ENCODE measurements at places on chromosomes 2 and 18.

DNA sequence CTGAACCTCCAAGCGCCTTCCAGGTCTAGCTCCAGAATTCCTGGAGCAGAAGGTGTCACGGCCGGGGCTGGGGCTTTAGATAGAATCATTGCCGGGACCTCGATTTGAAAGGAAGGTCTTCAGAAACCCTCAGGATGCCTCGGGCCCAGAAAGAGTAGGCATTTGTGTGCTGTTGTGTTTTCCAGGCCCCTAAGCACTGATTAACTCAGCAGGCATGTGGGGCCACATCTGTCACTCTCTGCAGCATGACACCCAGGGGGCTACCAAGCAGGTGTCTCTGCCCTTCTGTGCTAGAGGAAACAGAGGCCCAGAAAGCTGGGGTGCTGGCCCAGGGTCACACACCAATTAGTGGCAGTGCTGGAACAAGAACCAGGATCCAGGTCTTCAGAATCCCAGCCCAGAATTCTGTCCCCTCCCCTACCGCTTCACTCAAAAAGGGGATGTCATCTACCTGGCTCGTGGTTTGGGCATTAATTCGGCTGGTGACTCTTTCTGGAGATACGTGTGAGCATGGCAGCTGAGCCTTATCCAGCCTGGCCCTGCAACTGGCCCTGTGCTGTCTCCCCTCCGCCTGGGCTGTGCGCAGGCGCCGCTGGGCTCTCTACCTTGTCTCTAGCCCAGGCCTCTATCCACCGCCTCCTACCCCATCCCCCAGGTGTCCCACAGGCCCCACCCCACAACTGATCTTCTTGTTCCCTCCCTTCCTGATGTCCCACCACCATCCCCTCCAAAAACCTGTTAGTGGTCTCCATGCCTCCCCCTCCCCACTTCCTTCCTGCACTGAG, 245.4 kb downstream of the ATAD2B start:
- no peak for DNase-seq

- no peak for DNase-seq
Measured at GRCh38 chr2:17272652-17273525, 245.4 kb downstream of the RAD51AP2 start.

GRCh38 chr2:10226038-10226724, 76.5 kb upstream of the HPCAL1 start:
- DNase-seq = peak; percentile 5

GRCh38 chr2:218155953-218156479, 10.7 kb downstream of the CXCR1 start:
- no peak for DNase-seq

GRCh38 chr2:45802499-45803138, 151.1 kb downstream of the PRKCE start:
- no peak for DNase-seq

DNA sequence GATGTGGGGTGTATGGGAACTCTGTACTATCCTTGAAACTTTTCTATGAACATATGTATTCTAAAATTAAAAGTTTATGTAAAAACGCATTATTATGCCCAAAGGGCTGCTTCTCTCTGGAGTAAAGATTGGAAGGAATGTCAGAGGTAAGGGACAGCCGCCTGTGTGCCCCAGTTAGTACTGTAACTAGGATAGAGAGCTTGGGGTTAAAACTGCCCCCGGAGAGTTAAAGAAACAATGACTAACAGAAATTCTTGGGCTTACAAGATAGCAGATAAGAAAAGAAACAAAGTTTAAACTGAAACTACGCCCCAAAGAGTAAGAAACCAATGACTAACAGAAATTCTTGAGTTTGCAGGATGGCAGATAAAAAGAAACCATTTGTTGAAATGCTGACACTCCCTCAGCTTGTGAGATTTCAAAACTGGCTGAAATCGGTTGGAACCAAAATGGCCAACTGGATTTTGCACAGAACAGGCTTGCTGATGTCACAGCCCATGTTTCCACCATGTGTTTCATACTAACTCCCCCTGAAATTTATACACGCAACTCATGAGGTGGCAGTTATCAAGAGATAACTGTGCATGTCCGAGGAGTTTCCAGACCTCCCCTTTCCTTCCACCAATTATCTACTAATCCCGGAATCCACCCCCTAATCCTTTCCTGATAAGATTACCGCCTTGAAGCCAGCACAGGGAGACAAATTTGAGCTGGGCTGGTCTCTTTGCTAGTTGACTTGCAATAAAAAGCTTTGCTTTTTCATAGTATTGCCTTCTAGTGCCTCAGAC, 8.7 kb upstream of the TXNDC2 start:
- DNase-seq = no peak

DNA sequence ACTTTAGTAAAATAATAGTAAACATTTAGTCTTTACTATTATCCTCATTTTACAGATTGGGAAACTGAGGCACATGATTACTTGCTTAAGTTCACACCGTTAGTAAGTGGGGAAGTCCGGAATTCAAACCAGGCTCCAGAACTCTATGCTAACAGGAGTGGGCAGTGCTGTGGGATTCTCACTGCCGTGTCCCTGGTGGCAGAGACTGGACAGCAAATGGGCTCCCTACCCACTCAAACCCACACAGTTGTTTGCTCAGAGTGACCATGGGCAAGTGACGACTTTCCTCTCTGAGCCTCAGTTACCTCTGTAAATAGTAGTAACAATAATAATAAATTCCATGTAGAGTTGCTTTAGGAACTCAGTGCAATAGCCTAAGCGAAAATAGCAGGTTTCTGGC, 24.0 kb downstream of the MAIP1 start:
- DNase-seq = no peak

- no peak for DNase-seq
Measured at GRCh38 chr2:40281021-40281940, 170.6 kb downstream of the SLC8A1 start.

GRCh38 chr2:119517433-119517832, 6.8 kb downstream of the SCTR start:
- peak; percentile 82 for DNase-seq

GRCh38 chr2:150353376-150353775, 134.1 kb downstream of the RND3 start:
- DNase-seq = no peak

GRCh38 chr2:212894026-212894425, 257.4 kb downstream of the IKZF2 start:
- no peak for DNase-seq

GRCh38 chr2:182144776-182145165, 159.1 kb downstream of the PPP1R1C start:
- no peak for DNase-seq

DNA sequence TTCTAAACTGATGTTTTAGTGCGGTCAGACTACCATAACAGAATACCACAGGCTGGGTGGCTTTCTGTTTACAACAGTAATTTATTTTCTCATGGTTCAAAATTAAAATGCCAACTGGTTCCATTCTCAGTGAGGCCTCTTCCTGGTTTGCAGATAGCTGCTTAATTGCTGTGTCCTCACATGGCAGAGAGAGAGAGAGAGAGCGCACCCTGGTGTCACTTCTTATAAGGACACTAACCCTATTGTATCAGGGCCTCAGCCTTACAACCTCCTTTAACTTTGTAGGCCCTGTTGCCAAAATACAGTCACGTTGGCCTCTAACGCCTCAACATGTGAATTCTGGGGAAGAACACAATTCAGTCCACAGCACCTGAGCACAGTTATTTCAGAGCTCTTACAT, 37.5 kb upstream of the ZNF385B start:
- DNase-seq = peak; percentile 67

DNA sequence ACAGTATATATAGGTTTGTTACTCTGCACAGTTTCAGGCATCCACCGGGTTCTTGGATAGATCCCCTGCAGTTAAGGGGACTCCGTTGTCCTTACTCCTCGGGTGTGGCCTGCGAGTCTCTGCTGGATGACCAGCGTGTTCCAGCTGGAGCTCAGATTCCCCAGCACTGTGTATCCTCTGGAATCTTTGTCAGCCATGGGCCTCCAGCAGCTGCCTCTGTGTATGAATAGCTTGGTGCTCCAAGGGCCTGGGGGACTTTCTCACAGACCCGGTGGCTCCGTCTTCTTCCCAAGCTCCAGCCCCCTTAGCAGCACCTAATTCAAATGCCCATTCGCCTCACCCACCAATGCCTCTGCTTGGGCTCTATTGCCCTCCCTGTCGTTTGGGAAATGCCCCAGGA, 6.3 kb downstream of the ANO7 start:
- no peak for DNase-seq

- no peak for DNase-seq
Measured at GRCh38 chr2:176206136-176206535, 17.7 kb downstream of the HOXD1 start.

- DNase-seq = no peak
Measured at GRCh38 chr18:44695503-44695902, 14.8 kb downstream of the SETBP1 start.

GRCh38 chr2:163205589-163206254, 367.2 kb upstream of the KCNH7 start:
- DNase-seq = no peak

DNA sequence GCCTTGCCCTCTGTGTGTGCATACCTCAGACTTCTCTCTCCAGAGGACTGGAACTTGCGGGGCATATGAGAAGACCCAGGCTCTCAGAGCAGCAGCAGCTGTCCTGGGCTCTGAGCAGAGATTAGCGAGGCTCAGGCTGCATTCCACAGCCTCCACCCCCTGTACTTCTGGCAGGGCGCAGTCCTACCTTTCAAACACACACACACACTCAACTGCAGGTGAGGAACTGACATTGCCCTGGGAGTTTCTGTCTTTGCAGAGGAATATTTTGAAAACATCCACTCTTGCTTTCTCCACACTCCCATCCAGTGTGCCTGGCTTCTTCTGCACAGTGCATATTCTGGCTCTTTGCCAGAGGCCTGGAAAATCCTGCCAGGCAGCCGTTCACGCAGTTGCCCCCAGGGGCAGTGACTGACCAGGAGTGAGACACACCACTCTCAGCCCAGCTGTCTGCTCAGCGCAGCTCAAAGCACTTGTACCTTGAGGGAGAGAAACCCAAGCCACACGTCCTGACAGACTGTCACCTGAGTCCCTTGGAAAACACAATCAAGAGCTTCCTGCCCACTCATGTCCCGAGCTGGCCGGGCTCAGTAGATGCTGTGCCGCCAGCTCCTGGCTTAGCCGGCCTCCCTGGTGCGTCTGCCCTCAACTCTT, 460.8 kb downstream of the RNF144A start:
- DNase-seq = peak; percentile 26

DNA sequence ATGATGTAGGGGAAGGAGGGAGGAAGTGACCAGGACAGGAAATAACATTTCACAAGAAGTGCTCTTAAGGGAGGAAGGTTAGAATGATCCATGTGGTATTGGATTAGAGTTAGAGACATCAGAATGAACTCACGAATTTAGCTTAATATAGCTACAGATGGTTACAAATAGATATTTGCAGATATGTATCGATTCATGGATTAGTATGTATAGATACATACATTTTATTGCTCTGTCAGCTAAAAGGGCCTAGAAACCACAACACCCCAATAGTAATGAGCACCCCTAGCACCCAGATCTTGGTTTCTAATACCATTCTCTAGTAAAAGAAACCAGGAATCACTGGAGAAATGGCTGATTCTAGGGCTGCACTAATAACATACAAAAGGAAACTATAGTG, 59.6 kb upstream of the LTBP1 start:
- DNase-seq = no peak

DNA sequence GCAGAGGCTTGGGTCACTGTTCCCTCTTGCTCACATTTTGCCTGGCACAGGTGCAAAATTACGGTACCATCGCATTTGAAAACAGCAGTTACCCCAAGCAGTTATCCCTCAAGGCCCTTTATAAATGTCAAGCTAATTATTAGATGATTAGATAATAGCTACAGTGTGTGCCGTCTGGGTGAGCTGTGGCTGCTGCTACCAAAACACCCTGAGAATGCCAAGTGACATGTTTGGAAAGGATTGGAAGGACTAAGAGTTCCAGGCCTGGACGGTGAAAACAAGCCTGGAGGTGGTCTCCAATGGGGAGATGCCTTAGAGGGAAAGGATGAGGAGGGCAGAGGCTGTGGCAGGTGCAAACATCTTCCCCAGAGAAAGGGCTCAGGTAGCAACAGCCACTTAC, 120.6 kb downstream of the CAPN13 start:
- DNase-seq = no peak

DNA sequence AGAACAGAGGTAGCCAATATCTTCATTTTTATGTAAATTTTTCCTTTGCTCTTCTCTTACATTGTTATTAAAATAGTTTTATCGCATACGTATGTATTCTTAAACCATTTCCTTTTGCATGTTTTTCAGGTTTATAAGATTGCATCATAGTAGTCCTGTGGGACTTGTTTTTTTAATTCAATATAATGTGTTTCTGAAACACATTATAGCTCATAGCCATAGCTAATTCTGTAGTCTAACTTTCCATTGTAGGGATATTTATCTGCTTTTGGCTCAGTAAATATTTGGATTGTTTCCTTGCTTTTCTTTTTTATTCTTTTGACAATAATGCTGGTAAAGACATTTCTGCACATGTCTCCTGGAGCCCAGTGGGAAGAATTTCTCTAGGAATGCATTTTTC, 484.3 kb downstream of the PTPRM start:
- DNase-seq = no peak

GRCh38 chr2:54678719-54679118, 44.7 kb upstream of the EML6 start:
- DNase-seq = no peak

DNA sequence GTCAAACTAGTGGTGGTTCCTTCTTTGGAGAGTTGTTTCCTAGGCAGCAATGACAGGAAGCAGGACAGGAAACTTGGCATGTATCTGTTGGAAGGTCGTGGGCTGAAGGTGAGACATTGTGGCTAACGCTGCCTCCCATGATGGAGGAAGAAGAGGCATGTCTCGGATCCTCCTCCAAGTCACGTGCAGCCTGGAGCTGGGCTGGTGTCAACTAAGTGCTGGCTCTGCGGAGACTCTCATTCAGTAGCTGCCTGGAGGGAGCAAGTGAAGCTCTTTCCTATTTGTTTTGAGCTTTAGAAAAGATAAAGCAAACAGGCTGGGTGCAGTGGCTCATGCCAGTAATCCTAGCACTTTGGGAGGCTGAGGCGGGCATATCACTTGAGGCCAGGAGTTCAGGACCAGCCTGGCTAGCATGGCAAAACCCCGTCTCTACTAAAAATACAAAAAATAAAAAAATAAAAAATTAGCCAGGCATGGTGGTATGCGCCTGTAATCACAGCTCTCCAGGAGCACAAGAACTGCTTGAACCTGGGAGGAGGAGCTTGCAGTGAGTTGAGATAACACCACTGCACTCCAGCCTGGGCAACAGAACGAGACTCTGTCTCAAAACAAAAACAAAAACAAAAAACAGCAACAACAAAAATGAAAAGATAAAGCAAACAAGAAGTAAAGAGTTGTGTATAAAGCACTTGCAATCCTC, 28.2 kb upstream of the INO80C start:
- no peak for DNase-seq

- DNase-seq = no peak
Measured at GRCh38 chr2:132620115-132620514, 49.9 kb downstream of the LYPD1 start.

DNA sequence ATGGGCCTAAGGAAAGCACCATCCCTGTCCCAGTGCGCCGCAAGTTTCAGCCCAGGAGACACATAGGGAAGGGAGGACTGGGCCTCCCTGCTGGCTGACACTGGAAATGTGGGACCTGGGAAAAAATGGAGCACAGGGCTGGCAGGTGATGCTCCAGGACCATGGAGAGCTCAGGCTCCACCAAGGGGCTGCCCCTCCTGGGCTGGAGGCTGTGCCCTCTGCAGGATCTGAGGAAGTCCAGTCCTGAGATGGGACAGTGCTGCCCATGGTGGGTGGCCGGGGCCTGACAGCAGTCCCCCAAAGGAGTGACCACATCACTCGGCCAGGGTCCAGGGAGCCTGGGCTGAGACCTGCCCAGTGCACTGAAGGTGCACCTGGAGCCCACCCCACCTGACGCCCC, 108.6 kb upstream of the TEKT4 start:
- DNase-seq = no peak

GRCh38 chr2:59630789-59631188, 922.7 kb downstream of the BCL11A start:
- no peak for DNase-seq
